ENCODE measurements at places on chromosomes 5 and 9.

DNA sequence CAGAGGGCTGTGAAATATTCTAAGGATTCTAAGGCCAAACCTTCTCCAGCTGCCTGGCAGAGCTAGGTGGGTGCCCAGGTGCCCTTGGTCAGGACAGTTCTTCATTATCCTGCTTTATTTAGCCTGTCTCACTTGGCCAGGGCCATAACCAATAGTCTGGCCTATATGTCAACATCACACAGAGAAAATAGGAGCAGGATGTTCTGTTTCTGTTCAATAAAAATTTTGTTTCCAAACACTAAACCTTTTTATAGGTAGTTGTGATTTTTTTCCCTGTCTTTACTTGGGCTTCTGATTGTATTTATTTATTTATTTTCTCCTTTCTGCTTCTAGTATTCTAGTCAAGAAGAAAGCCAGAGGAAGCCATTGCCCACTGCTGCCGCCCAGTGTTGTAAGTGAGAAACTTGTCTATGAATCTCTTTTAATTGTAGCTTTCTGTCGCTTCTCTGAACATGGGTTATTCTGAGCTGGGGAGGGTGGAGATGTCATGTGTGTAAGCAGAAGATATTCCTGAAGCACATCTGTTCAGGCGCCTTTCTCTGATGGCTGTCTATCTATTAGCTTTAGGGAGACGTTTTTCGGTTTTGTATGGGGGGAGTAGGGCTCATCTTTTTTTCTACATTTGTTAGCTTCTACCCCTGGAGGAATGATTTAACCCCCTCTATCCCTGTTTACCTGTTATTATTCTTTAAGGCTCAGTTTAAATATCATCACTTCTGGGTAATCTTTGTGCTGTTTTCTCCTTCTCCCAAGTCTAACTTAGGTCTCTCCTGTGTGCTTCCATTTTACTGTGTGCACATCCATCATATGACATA, 97.1 kb downstream of the UNC13B start:
- peak; percentile 30 for DNase-seq

DNA sequence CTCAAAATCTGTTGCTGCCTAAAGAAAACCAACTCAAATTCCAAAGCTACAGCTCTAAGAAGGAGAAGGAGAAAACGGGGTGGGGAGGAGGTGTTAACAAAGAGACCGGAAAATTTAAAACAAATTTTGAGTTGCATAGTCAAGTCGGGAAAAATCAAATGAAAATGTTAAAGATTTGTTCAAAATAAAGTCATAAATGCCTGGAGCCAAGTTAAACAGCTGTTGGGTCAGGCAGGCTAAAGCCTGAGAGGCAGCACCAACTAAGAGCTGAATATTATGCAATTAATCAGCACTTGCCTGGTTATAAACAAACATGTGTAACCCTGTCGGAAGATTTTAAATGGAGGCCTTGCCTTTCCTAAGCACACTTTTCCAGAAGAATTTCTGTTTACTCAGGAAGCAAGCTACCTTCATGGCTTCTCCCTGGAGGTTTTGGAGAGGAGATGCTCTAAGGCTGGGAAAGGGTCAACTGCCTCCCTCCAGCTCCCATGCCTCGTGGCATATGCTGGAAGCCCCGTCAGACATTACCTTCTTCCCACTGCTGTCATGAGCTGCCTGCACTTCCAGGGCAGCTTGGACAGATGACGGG, 270.5 kb downstream of the DMRT2 start:
- DNase-seq, result no peak

- DNase-seq, result no peak
These were observed 51.3 kb downstream of the PCSK5 start for GRCh38 chr9:75941577-75942311.

DNA sequence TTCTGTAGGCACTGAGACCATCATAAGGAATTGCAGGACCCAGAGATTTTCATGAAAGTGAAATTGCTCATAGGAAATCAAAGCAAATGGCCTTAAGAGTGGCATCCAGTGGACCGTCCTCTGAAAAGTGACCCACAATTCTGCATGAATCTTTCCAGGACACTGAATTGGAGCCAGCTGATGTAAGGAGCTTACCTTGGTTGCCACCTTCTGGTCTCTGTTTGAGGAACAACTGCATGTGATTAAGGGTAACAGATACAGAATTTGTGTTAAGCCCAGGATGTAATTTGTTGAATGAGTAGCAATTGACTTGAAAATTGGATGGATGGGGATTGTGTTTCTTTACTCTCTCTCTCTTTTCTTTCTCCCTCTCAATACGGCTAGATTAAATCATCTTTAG, 49.9 kb upstream of the GAS1 start:
- DNase-seq, result no peak

Data from NCI-H2081 (cell line).